ENCODE measurements at places on chromosomes 1 and 21. TPM values are rescaled to one million over a fixed set of nuclear protein-coding genes. Genes with fewer than 3 reads are reported as not detected.

DNM3 gene
- 13.6 TPM for total RNA-seq

DNA sequence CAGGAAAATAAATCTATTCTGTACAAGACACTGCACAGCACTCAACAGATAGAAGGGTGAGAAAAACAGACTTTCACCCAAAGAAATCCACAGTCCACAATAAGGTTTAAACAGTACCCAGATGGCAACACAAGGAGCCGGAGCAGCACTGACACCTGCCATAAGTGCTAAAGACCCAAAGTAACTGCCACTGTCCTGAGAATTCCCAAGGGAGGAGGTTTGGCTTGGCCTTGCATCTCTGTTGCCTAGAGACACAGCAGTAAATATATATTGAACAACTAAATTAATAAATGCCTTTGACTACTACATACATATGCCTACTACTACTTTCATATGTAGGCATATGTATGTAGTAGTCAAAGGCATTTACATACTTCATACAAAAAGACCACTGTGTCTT, 68.0 kb downstream of the VAV3 start:
- no peak for DNase-seq

DNA sequence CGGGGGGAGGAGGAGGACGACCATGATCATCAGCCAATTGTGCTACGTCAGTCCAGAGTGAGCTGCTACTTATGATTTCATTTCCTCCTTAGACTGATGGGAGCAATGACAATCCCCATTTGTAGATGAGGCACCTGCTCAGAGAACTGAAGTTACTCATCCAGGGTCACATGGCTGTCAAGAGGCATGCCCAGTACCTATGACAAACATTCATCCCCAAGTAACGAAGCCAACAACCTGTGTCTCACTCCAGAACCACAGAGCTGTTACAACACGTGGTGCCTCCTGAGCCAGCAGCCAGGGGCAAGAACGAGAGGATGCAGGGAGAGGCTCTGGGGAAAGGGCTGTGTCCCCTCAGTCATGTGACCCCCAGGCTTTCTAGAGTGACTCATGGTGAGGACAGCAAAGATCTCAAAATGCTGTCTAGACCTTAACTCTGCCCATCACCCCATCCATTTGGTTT, 93.6 kb downstream of the SIM2 start:
- DNase-seq: no peak

DNA sequence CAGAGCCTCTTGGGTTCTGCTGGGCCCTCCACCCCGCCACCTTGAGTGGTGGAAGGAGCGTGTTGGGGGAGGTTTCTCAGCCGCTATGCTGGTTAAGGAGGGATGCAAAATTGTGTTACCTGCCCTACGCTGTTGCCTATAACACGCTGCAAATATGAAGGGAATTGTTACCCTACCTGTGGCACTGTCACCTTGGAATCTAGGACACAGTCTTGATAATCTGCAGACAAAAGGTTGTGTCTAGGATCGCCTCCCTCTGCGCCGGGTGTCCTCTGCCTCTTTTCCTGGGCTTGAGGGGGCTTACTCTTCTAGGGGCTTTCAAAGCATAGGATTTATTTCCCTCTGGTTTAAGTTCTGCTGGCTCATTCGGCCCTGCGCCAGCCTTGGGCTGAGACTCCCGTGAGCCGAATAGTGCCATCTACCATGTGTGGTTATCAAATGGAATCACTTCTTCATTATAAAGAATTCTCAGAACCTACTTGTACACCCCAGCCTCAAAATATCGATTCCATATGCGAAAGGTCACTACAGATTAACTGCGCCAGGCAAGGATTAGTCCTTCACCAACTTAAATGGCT, 697 bp downstream of the SLC22A15 start:
- peak; percentile 2 for DNase-seq

DNA sequence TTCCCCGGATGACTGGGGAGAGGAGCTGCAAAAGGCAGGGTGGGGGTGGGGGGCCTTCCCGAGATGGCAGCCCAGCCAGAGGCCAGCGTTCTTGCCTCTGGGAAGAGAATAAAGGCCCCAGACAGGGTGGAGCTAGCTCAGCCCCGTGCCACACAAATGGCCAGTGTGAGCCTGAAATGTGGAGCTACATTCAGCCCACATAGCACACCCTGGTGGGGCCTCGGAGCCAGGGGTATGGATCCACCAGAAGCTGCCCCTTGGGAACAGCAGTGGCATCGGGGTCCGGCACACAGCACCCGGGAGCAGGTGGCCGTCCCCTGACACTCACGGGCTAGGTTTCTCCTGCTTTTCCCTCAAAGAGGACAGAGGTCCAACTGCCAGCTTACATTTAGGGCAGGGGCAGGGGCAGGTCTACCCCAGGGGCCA, 93.9 kb downstream of the PDE9A start:
- DNase-seq: no peak

DNA sequence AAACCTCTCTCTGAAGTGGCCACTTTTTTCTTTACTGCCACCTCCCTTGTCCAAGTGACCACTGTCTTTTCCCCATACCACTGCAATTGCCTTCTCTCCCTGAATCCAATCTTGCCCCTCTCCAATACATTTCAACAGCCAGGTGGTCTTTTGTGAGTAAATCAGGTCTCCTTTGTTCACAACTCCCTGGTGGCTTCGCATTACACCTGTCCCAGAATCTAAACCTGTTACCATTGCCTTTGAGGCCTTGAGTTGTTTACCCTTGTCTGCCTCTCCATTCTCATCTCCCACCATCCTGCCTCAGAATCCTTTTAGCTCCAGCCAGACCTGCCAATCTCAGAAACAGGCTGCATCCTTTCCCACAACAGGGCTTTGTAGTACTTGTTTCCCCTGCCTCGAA, 21.8 kb upstream of the DYNLT5 start:
- no peak for DNase-seq

- peak; percentile 28 for DNase-seq
These were observed 1.0 kb downstream of the KCNK1 start for GRCh38 chr1:233614743-233615521.

GRCh38 chr1:86915737-86916235, 1.4 kb downstream of the HS2ST1 start:
- DNase-seq: no peak

CFHR5 gene
- total RNA-seq: not detected

GRCh38 chr21:45804809-45805313, 161.3 kb downstream of the PCBP3 start:
- DNase-seq: no peak

GRCh38 chr1:169414952-169415351, 12.3 kb downstream of the CCDC181 start:
- DNase-seq: no peak

ARMH1 gene
- 1.3 TPM for total RNA-seq

NEK2 gene
- 0.11 TPM for total RNA-seq

- DNase-seq: no peak
These were observed 194.7 kb downstream of the AK5 start for GRCh38 chr1:77476475-77476874.

CNR2 gene
- 0.49 TPM for total RNA-seq

DNA sequence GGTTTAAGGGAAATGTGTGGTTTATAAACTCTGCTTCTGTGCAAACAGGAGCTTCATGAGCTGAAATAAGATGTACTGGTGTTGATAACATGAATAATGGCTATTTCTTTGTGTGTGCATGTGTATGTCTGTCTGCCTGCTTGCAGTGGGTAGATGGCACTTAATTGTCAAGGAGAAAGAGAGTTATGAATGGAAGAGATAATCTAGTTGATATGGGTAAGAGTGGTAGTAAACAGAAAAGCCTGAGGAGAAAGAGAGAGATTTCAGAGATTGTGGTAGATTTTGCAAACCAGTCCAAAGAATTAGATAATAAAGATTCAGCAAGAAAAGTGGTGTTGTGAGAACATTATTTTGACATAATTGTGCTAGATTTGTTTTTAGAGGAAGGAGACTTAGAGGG, 7.7 kb downstream of the SUCO start:
- DNase-seq: no peak

SDCCAG8 gene
- total RNA-seq: 105 TPM

- no peak for DNase-seq
These were observed 2.4 kb downstream of the SSBP3 start for GRCh38 chr1:54403808-54404261.

DNA sequence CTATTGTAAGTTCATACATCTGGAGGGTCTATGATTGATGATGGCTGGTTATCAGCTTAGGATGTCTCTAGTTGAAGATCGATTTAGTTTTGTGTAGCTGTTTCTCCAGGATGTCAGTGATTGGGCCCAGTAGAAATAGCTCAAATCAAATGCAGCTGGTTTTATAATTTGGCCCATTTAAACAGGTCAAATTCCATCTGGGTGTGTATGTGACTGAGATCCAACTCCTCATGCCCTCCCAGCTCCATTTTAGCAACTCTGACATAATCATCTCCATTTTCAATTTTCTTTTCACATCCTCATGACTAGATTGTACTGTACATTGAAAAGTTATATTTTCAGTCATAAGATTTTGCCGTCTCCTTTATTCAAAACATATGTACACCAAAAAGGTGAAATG, 99.2 kb downstream of the TPR start:
- no peak for DNase-seq

DNA sequence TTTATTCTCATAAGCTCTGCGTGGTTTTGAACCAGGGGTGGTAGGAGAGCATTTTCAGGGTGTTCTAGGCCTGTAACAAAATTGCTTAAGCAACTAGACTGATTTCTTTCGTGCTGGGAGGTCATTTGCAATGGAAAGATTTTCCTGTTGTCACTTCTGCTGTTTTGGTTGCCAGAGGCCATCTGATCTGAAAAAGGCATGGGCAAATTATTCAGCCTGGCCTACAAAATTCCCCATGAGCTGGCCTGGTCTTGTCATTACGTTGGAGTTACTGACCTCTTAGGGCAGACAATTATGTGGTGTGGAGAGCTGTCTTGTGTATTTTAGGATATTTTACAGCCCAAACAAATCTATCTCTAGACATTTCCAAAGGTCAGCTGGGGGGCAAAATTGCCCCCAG, 444.4 kb upstream of the DAB1 start:
- no peak for DNase-seq

GRCh38 chr1:112527266-112528010, 18.7 kb downstream of the WNT2B start:
- DNase-seq: no peak

CRP gene
- not detected for total RNA-seq

AADACL4 gene
- not detected for total RNA-seq

GRCh38 chr1:101308935-101309333, 72.1 kb downstream of the S1PR1 start:
- DNase-seq: no peak

- no peak for DNase-seq
These were observed 1.2 kb upstream of the CD1D start for GRCh38 chr1:158179301-158180041.

GRCh38 chr1:156106624-156107488, 7.7 kb upstream of the LMNA start:
- DNase-seq: peak; percentile 51

OR6K3 gene
- total RNA-seq: not detected

GRCh38 chr1:97365026-97365425, 555.8 kb downstream of the DPYD start:
- DNase-seq: no peak

DNA sequence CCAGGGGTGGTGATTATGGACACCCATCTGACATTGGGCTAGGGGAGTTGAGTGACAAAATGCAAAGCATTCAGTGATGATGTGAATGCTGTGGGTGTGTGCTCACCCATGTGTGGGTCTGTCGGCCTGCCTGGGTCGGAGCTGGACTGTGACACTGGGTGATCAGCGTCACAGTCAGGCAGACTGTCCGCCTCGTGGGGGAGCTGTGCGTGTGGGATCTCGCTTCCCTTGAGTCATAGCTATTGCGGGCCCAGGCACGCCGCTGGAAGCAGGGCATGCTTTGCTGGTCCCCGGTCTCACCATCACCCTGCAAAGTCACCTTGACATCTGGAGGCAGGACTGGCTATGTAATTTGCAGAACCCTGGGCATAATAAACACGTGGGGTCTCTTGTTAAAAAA, 156.9 kb upstream of the IGSF21 start:
- DNase-seq: no peak

DNA sequence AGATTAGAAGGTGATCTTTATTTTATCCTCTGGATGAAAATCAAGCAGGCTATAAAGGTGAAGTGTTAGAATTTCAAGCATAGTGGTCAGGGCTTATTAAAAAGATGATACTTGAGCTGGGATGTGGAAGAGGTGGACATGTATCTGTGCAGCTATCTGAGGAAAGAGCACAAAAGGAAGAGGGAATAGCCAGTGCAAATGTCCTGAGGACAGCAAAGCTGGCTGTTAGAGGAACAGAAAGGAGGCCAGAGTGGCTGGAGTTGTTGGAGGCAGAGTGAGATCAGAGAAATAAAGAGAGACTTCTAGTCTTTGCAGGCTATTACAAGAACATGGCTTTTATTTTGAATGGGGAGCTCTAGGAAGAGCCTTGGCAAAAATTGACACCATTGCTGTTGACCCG, 4.4 kb upstream of the SERTAD4 start:
- DNase-seq: no peak

MARK1 gene
- total RNA-seq: 12.7 TPM

LRRC7 gene
- 31.7 TPM for total RNA-seq

GRCh38 chr1:80894921-80895320, 905.8 kb upstream of the ADGRL2 start:
- DNase-seq: no peak
